ENCODE measurements at places on chromosomes 12 and 14.

DNA sequence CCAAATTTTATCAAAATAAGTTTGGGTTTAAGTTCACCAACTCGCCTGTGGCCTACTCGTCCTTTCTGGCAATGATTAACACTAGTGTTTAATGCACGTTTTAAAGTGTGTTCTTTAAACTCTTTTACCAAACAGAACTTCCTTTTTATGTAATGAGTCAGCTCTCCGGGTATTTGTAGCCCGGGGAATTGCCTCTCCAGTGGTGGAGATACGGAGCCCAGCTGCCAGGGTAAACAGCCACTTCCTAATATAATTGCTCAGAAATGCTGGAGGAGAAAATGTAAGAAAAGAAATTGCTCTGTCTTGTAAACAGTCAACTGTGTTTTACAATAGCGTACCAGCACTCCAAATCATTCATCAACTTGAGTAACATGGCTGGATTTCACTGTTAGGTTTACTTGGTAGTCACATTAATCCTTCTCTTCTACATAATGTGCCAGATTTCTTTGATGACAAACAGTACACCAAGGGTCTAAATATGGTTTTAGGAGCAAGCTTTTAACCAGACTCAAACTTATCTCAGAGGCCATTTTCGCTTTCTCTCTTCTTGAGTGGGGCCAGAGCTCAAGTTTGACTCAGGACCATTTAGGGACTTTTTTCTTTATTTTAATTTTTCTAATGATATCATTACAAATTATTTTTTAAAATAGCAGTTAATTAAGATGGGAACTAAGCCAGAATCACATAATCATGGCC, 101.2 kb upstream of the SLC38A2 start:
- no peak for DNase-seq

GRCh38 chr14:91321131-91321530, 76.6 kb upstream of the GPR68 start:
- no peak for DNase-seq

- DNase-seq = no peak
Measured at GRCh38 chr14:63245893-63246292, 41.6 kb downstream of the RHOJ start.

DNA sequence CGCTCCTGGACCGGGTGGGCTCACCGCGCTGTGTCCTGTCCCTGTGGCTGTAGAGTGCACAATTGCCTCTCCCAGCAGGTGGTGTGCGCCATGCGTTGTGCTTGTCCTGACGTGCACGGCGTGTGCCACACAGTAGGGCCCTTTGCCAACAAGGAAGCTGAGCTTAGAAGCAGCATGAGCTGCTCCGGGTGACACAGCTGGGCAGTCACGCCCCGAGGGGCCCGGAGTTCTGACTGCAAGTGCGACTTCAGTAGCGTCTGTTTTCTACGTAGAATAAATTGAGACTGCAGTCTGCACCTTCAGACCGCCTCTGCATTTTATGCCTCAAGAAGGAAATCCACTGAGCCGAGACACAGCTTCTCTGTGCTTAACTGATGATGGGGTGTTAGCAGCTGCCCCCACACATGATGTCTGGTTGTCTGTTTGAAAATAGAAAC, 81.6 kb downstream of the ADGRD1 start:
- no peak for DNase-seq

GRCh38 chr12:88952562-88952942, 372.3 kb upstream of the KITLG start:
- no peak for DNase-seq

GRCh38 chr12:92261071-92261470, 115.4 kb upstream of the BTG1 start:
- no peak for DNase-seq

DNA sequence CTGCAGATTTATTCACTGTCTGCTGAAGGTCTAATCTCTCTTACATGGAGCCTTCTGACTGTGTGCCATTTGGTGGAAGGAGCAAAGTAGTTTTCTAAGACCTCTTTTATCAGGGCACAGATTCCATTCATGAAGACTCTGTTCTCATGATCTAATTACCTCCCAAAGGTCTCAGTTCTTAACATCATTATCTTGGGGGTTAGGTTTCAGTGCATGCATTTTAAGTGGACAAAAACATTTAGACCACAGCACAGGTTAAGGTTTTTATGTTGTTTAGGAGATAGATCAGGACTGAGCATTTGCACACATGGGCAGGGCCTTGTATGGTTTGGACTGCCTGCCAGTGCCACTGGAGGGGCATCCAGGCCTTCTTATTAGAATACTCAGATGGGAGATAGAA, 746.1 kb downstream of the C12orf50 start:
- DNase-seq = no peak

GRCh38 chr14:96661244-96661969, 135.8 kb upstream of the VRK1 start:
- DNase-seq = no peak

GRCh38 chr12:46260124-46260912, 8.5 kb downstream of the SLC38A1 start:
- no peak for DNase-seq

GRCh38 chr12:58044966-58045365, 103.6 kb downstream of the ATP23 start:
- DNase-seq = no peak

- DNase-seq = no peak
Measured at GRCh38 chr12:78330131-78330530, 499.4 kb downstream of the NAV3 start.

- DNase-seq = no peak
Measured at GRCh38 chr14:58746261-58746660, 108.5 kb downstream of the DACT1 start.

GRCh38 chr14:24077086-24077485, 5.7 kb downstream of the CPNE6 start:
- DNase-seq = no peak
